ENCODE measurements at places on chromosomes 2 and 18. TPM values are rescaled to one million over a fixed set of nuclear protein-coding genes. Genes with fewer than 3 reads are reported as not detected.

The INHA gene
- 0.54 TPM for total RNA-seq

The ZNF2 gene
- 8.0 TPM for total RNA-seq

The MYOM1 gene
- total RNA-seq, result 3.7 TPM

The SUPT7L gene
- 37.1 TPM for total RNA-seq

The AOX1 gene
- total RNA-seq, result 2.8 TPM

The FMNL2 gene
- total RNA-seq, result 74.9 TPM

The CLASP1 gene
- total RNA-seq, result 158 TPM

The UBE2F gene
- total RNA-seq, result 24.6 TPM

The NEU2 gene
- not detected for total RNA-seq

The CDK5R2 gene
- total RNA-seq, result 4.9 TPM

The MC2R gene
- total RNA-seq, result not detected

The DNAJC5G gene
- 1.3 TPM for total RNA-seq

All from cerebellum (tissue), 4 donors.